ENCODE measurements at places on chromosomes 6 and 20.

DNA sequence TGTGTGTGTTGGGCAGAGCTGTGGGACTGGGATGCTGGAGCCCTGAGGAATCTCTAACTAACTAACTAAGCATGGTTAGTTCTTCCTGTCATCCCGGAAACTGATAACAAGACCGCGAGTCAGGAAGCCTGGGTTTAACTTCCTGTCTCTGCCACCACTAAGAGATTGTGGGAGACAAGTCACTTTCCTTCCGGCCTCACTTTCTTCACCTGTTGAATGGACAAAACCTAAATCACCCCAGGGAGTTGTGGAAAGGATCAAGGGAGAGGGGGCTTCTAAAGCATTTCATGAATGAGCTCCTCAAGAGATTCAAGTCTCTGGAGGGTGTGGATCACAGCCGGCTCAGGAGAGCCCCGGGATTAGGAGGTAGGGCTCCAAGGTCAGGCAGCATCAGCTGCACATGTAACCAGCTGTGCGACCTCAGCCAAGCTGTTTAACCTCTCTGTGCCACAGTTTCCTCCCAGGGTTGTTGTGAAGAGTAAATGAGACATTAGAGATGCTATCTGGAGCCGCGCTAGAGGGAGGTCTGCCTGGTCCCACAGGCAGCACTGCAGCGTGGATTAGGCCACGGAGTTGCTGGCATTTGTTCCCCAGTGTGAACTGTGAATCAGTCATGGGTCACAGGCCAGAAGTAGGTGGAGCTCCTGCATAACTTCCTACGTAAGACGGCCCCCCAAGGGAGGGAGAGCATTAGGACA, 105.1 kb downstream of the TOX2 start:
- DNase-seq: peak; percentile 12

DNA sequence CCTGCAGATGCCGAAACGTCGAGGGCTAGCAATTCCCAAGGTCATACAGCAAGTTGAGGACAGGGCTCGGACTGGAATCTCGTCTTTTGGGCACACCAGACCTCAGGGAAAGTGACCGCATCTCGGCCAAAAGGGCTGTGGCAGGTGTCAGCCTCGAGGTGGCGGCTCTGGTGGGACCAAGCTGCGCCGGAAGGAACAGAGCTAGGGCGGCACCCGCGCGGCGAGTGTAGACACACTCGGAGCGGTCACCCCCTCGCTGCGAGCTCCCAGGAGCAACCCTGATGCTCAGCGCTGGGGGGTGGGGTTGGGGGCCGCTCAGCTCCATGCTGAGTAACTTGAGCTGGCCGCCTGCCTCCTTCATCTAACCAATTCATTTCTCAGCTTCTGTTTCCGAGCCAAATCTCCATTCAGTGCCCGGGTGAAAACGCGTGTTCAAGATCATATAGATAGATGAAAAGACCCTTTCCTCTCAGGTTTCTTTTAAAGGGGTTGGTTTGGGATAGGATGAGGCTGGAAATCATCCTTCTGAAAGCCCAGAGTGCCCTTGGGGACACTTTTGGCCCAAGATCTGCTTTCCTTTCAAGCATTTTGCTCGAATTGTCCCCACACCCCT, 2.2 kb upstream of the TUBB2B start:
- no peak for DNase-seq

GRCh38 chr6:113662688-113663333, 194.3 kb upstream of the MARCKS start:
- DNase-seq: no peak

GRCh38 chr6:2171728-2172127, 73.7 kb downstream of the GMDS start:
- DNase-seq: no peak

DNA sequence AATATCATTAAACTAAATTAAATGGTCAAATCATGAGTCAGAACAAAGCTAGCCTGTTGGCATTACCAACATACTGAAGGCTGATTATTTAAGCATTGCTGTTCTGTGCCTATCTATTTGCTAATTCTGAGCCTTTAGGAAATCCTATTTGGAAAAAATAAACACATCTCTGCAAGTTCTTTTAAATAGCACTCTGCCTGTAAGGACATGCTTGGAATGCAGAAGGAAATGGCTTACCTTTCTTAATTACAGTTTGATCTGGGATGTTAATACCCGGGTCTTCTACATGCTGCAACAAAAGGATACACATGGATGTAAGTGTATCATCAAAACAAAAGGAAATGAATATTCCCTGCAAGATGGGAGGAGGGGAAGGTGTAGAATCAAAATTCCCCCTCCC, 8.3 kb downstream of the TFAP2A start:
- DNase-seq: no peak

GRCh38 chr20:36372666-36373065, 66.5 kb downstream of the DLGAP4 start:
- no peak for DNase-seq

GRCh38 chr6:34143884-34144580, 1.9 kb downstream of the GRM4 start:
- peak; percentile 27 for DNase-seq

DNA sequence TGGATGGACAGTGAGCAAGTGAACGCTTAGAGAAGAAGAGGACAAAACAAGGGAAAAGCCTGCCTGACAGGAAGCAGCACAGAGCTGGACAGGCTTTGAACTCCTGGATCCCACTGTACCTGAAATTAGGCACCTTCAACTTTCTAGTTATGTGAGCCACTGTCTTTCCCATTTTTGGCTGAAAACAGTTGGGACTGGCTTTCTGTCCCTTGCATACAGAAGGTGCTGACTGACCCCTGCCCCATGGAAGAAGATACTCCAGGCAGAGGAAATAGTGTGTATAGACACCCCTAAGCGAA, 122.8 kb downstream of the CEBPB start:
- DNase-seq: no peak

GRCh38 chr6:154161689-154162088, 122.6 kb downstream of the OPRM1 start:
- no peak for DNase-seq

DNA sequence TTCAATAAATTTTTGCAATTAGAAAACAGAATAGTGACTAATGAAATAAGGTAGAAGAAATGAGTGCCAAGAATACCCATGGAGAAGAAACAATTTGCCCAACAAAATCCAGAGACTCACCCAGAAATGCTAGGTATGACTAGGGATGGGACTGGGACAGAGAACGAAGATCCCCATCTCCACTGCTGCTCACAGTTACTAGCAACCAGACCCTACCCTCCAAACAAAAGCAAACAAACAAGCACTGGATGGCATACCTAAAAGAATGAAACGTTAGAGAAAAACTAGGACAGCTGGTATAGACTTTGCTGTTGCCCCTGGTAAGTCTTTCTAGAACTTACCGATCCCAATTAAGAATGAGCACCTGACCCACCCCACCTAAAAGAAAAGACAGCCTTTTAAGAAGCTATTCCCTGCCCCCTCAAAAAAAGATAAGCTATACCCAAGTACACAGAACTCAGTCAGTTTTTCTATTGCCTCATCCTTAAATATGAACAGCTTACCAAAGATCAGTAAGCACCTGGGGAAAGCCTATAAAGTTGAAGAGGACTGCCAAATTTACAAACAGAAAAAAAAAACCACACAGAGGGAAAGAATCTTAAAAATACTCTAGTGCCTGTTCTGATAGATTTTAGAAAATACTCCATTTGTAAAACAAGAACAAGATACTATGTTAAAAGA, 31.7 kb downstream of the REPS1 start:
- DNase-seq: no peak

DNA sequence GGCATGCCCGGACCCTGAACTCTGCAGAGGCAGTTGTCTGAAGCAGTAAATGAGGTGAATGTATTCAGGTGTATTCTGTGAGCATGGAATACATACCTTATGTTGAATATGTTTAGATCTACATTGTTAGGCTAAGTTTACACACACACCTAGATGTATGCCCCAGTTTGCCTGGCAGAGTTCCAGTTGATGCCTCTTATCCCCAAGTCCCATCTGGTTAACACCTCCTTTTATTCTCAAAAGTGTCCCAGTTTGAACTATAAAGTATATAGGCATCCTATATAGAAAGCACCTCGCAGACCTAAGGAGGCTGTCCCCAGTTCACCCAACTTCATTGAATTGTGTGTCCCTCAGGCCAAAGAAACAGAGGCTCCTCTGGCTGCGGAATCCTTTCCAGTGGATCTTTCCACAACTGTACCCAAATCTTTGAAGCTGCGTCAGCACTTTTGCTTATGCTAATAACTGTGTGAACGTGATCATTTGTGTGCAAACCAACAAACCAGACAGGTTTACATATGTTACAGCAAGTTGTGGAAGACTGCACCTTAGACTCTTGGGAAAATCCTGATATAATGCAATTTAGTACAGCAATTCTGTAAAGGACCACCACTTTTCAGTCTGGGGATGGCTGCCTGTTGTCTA, 4.8 kb upstream of the DHX35 start:
- no peak for DNase-seq

DNA sequence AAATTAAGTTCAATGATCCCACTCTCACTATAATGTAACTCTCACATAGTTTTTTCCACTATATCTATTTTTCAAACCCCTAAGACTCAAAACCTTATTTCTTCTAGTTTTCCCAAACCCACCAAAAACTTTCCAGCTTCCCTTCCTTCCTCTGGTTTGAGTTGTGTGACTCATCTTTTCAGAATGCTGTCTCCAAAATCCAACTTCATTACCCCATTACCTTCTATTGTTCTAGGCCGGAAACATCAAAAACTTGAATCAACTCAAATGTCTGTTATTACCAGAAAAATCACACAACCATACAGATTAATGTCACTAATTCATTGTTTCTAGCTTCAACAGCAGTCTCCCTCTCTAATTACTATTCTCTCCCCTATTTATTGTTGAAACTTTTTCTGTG, 1090.3 kb downstream of the HACE1 start:
- no peak for DNase-seq

DNA sequence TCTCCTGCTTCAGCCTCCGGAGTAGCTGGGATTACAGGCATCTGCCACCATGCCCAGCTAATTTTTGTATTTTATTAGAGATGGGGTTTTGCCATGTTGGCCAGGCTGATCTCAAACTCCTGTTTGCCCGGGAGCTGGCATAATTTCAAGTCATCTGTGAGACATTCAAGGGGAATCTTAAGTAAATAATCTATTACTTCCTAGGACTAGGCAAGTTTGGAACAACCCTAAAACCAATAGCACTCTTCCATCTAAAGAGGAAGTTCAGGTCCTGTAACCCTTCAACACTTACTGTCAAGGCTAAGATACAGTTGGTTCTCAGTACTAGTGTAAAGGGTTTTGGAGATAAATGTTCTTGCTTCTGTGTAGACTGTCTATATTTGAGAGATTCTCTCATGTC, 267.8 kb upstream of the IRAK1BP1 start:
- DNase-seq: no peak

- no peak for DNase-seq
Observed at GRCh38 chr20:13858439-13858838, 73.6 kb downstream of the NDUFAF5 start.

DNA sequence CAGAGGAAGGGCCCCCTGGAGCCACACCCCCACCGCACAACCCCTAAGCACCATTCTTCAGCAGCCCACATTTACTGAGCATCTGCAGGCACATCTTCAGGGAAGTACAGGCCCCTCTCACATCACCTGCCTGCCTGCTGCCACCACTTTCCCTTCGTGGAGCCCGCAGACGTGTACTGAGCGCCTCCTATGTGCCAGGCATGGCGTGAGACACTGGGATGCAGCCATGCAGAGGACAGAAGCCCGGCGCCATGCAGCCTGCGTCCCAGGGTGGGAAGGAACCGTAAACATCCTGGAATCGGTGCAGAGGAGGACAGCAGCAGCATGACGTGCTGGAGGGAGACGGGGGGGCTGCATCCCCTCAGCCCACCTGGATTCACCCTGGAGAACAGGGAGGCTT, 78.1 kb downstream of the GRM4 start:
- DNase-seq: no peak

DNA sequence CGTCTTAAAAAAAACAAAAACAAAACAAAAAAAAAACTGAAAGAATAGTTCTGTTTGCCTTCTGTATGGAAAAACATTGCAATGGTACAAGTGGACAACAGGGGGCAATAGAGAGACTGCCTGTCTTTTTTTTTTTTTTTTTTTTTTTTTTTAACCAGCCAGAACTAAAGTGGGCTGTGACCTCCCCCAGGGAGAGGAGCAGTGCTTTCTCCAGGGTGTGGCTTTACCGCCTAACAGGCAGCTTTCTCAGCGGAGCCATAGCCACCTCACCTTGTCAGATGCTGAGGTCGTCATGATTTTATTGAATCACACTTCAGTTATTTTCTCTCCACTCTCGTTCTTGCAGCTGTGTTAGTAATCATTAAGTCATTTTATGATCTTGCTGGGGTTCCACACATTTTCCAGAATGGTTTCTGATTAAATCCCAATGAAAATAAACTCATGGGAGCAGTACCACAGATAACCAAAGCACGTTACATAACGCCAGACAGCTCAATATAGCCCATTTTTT, 78.4 kb downstream of the GMPR start:
- no peak for DNase-seq

DNA sequence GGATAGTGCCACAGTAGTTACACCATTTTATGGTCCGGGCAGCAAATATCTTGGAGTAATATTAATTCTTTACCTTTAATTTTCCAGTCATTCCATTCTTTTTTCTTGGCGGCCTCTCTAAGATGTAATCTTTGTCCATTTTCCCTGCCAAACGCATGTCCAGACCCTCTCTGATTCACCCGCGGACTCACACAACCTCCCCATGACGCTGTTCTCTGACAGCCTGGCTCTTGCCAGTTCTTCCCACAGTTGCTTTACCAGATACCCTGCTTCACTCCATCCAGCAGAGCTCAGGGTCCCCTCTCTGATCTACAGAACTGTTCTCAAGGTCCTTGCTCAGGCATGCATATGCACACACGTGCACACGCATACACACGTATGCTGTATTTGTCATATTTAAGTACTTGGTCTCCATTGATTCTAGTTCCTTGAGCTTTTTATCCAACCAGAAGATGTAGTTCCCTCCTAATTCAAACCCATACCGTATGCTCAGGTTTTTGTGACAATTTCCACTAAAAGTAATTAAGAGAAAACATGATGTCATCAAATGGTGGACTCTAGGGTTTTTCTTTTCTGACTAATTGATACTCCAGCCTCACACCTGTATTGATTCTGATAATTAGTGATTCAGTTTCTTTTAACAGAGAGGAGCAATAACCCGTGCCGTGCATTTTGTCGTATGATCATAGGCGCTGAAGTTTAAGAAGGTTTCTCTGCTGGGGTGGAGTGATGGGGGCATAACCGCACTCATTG, 10.0 kb downstream of the BPHL start:
- no peak for DNase-seq
